ENCODE measurements at places on chromosomes 3 and 15. TPM values are rescaled to one million over a fixed set of nuclear protein-coding genes. Genes with fewer than 3 reads are reported as not detected.

SEMA6D gene
- total RNA-seq, result 0.97 TPM

- H3K27me3 ChIP-seq, result no peaks in the 10 kb centered on the region
- DNase-seq, result no peak
- H3K27ac ChIP-seq, result no peak overlapping the region
- H3K36me3 ChIP-seq, result no peaks in the 10 kb centered on the region
Observed at GRCh38 chr3:74824366-74824765, 209.9 kb upstream of the CNTN3 start.

SI gene
- not detected for total RNA-seq

DNA sequence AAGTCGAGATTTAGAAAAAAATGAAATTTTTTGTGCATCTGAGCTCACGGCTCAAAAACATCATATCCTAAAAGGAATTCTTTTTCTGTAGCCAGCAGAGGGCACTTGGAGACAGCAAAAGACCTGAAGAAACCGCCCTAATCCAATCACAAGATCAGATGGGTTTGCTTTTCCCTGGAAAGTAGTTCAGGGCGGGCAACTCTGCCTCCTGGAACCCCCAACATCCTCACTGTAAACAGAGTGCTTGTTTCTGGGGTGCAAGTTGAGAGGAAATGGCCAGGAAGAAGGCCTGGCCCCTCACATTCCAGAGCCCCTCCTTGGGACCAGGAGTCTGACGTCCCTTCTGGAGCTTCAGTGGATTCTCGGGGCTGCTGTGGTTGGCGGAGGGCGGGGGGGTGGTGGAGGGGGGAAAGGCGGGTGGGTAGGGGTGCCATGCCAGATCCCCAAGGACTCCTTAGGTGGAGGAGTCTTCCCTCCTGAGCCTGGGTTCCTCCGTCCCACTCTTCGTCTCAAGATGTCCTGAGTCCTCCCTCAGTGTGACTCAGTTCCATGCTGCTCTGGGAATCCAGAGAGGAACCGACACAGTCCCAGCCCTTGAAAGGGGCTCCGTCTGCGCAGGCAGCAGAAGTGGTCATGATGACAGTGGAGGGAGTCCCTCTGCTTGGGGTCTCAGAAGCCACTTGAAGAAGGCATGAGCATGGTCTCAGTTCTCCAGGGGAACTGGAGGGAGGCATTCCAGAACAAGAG, 35.9 kb downstream of the CCK start:
- no peaks in the 10 kb centered on the region for H3K4me1 ChIP-seq
- no peak overlapping the region for H3K27ac ChIP-seq
- H3K36me3 ChIP-seq, result no peaks in the 10 kb centered on the region

Measured in GM23338 (cell line).